ENCODE measurements at places on chromosomes 12 and 14.

DNA sequence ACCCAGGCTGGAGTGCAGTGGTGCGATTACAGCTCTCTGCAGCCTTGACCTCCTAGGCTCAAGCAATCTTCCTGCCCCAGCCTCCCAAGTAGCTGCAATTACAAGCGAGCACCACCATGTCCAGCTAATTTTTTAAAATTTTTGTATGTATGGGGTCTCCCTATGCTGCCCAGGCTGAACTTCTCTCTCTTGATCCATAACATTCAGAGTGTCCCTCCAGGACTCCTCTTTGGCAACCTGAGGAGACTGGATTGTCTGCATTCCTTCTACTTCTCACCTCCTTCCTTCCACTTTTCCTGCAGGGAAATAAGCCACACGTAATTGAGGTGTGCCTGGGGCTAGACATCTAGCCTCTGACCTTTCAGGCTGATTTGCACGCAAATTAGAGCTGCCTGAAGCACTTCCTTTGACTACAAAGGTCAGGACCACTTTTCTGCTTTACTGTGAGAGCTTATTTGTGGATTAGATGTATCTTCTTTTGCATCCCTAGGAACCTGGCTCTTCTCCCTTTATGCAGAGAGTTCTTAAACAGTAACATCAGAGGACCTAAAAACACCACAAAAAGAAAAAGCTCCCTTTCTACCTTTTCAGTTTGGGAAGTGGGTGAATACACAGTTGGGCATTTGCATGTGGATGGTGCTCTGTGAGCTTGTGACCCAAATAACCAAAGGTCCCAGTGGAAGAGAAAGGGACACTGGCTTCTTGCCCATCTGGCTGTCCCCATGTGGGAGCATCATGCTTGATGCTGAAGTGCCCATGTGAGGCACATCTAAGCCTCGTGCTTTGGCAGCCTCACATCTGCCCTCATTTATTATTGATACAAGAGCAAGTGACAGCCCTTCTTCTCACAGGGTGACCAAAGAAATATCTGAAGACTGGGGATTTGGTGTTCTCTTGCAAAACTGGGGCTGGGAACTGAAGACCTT is 33.5 kb downstream of the PYGL start:
- DNase-seq: no peak

DNA sequence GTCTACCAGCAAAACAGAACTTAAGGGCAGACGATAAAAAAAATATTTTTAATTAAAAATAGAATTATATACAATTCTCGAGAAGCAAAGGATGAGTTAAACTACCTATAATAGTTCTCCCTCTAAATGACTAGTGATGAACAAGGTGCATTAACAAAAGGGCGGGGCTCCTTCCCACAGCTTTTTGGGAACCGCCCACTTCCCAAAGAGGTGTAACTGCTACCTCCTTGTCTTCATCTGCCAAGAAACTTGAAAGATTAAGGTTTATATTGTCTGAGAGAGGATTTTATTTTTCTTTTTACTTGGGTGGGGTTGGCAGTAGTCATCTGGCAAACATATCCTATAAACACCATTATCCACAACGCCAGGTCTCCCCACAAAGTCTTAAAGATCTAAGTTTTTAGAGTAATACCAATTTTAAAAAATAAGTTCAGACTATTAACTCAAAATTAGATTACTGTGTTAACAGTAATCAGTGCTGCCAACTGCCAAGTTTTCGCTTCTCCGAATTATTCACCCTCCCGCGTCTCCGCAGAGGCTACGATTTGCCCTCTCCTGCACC is 938 bp downstream of the RALGAPA1 start:
- no peak for DNase-seq

DNA sequence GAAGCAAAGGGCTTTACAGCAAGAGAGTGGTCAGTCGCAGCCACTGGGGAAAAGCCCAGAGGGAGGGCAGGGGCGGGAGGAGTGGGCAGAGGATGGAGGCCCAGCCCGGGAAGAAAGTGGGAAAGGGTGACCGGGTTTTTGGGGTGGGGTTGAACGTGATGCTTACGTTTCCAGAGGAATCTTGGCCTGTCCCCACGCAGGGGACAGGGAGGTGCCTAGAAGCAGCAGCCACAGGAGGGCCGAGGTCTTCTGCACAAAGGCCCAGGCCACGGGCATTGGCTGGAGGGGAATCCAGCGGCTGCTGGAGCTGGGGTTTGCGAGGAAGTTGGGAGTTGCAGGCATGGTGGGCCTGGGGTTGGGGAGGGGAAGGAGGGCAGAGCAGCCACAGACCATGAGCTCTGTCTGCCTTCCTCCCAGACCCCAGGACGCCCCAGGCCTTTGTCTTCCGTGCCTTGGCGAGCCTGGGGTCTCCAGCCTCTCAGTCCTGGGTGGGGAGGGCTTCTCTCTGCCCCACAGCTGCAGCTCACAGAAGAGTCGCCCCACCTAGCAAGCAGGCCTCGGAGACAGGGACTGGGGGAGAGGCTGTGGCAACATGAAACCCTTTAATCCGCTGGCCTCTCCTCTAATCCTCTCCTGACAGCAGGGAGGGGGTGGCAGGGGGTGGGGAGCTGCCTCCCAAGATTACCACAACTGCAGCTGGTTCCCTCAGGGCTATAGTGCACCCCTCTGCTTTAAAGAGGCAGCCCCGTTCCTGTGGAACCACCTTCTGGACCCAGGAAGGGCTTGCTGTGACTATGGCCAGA is at the start of gene CACNA2D4:
Gene CACNA2D4 (minus strand): TSS at position 572 of the 803 bp plus-strand sequence. CDS start 179 bp downstream, at position 393.
- no peak for DNase-seq

GRCh38 chr14:100072783-100073346 is 7.6 kb downstream of the EVL start:
- DNase-seq: no peak

GRCh38 chr14:22399776-22400175 is 189.2 kb downstream of the DAD1 start:
- no peak for DNase-seq

DNA sequence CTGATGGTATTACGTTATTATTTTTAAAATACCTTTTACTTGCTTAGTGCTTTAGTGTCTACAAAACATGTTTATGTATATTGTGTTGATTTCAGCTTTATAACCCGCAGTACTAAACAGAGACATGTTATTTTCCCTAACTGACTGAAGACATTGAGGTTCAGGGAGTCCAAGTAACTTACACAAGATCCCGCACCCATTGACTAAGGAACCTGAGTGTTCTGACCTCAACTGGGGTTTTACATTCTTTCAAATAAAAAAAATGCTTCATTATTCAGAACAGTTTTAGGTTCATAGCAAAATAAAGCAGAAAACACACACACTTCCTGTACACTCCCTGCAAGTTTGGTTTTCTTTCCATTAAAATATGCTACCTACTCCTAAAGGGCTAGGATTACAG is 60.4 kb upstream of the METAP2 start:
- no peak for DNase-seq

DNA sequence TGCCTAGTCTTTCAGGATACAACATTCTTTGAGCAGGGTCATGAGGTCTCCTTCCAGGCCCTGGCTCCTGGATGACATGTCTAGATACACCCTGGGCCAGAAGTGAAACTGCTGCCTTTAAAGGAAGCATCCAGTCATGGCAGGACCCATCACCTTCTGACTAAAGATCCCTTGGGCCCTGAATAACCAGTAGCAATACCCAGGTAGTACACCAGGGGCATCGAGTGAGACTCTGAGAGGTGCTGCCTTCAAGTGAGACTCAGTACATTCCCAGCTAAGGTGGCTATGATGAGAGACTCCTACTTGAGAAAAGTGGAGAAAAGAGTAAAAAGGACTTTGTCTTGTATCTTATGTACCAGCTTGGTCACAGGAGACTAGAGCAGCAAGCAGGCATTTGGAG is 23.5 kb downstream of the OR6C68 start:
- DNase-seq: no peak

- DNase-seq: no peak
Observed at GRCh38 chr14:57526942-57527341, 33.3 kb upstream of the CCDC198 start.

DNA sequence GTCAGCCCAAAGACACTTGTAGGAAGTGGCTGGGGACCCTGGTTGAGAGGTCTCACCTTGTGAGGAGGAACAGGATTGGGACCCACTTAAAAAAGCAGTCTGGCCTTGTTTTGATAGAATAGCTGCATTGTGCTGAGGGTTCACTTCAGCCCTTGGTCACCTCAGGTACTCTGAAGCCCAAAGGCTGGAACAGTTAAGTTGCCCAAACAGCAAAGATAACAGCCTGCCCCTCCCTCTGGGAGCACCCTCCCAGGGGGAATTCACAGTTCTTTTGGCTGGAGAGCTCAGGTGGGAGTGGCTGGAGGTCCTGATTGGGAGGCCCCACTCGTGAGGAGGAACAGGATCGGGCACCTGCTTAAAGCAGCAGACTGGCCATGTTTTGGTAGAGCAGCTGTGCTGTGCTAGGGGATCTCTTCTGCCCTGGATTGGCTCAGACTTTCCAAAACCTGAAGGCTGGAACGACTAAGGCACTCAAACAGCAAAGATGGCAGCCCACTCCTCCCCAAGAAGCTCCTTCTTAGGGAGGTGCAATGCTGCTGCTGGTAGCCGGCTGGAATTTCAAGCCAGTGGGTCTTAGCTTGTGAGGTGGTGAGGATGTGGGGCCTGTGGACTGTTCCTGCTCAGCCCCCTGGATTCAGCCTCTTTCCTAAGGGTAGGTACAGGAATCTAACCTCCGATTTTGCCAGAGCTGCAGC is 143.8 kb upstream of the SLC38A2 start:
- DNase-seq: no peak

DNA sequence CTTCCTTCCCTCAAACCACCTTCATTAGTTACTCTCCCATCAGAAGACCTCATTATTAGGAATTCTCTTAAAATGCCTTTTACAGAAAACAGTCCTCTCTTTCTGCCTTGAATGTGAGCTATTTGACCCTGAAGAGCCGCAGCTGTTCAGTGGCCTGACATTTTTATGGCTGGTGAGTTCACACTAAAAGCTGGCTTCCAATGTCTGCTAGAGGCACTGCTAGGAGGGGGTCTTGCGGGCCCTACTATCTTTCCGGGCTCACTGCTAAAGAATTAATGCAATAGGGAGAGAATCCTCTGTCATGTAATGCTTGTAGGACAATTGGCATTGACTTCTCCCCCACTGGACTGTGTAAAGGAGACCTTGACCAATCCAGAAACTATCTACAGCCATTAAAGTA is 87.7 kb downstream of the GPR135 start:
- DNase-seq: no peak

- no peak for DNase-seq
Observed at GRCh38 chr12:64304571-64304970, 82.5 kb upstream of the KICS2 start.

- no peak for DNase-seq
Observed at GRCh38 chr12:123559468-123559867, 24.9 kb upstream of the TMED2 start.

GRCh38 chr12:27981874-27982273 is 9.3 kb upstream of the PTHLH start:
- no peak for DNase-seq

DNA sequence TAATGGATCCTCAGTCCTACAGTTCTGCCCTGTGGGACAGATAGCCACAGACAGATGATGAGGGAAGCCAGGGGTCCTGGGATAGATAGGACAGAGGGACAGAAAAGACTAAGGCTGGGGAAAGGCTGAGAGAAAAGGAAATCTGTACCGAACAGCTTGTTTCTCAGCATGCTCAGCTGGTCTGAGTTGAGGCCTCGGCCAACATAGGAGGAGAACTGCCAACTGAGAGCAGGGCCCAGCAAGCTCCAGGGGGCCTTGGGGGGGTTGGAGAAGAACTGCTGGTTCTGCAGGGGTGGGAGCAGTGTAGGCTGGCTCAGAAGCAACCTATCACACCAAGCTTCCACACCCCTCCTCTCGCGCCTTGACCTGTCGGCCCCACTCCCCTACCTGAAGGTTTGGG is 10.1 kb downstream of the IL23A start:
- no peak for DNase-seq

DNA sequence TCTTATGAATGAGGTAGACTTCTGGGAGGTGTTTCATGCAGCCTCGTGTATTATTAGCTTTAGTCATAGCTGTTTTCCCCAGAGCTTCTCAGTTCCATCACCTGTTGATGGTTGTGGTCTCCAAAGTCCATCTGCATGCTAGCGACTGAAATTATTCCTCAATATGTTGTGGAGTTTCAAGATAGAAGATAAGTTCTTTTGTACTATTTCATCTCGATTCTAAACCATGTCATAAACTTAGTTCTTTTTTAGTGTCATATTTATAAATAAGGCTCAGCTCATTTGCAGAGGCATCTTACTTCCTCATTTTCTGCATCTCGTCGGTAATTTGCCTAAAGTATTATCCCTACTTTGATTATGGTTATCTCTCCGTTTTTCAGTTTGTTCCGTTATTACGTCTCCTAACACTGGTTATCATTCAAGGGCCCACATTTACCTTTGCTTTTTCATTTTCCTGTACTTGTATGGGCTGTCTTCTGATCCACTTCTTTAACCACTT is 119.1 kb downstream of the ITPR2 start:
- DNase-seq: no peak

- no peak for DNase-seq
Observed at GRCh38 chr14:59360923-59361794, 104.0 kb downstream of the GPR135 start.

- no peak for DNase-seq
Observed at GRCh38 chr12:25074954-25075353, 120.0 kb downstream of the DNAI7 start.

GRCh38 chr14:92637228-92637627 is 111.2 kb downstream of the LGMN start:
- DNase-seq: no peak

DNA sequence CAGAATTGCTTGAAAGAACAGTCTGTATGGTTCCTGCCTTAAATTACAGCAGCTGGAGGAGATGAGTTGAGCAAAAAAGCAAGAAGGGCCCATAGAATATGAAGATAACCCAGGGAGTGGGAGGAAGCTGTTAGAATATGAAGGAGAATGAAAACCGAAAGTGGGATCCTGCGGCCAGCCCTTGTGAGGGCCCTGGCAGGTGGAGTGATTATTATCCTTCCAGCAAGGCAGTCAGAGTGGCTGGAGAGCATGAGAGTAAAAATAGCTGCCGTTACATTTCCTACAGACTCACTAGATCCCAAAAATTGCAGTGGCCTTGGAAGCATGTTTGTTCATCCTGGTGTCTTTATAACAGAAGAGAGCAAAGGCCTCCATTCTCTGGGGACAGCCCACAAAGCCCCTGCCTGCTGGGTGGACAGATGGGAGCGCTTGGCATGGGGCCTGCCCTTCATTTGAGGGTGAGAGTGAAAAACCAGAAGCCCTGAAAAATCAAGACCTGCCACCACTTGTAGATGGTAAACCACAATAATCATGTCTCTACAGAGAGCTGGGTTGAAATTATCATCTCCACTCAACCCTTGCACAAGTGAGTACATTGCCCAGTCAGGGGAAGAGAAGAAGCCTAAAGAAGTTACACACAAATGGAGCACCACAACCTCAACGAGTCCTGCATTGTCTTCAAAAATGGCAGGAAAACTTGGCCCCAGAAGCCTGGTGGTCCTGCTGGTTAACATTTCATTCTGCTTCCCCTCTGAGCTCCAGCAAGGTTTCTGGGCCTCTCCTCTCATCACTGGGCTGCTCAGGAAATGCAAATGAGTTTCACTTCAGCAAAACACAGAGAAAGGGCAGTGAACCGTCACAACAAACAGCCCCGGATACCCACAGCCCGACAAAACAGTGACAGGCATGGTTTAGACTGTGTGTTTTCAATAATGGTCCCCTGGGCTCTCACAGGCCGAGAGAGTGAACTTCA is 20.5 kb downstream of the ZDHHC22 start:
- DNase-seq: no peak

- no peak for DNase-seq
Observed at GRCh38 chr14:65880507-65880906, 468.0 kb downstream of the FUT8 start.

- no peak for DNase-seq
Observed at GRCh38 chr12:75634244-75635222, 123.1 kb upstream of the KRR1 start.

GRCh38 chr12:67943141-67943892 is 45.9 kb upstream of the IFNG-AS1 start:
- DNase-seq: peak; percentile 14

Measured in NCI-H1048 (cell line).